ENCODE measurements at places on chromosomes 11 and 22. TPM values are rescaled to one million over a fixed set of nuclear protein-coding genes. Genes with fewer than 3 reads are reported as not detected.
A peak's percentile ranks its signal among the peaks of the same experiment; 100 is the strongest.

DNA sequence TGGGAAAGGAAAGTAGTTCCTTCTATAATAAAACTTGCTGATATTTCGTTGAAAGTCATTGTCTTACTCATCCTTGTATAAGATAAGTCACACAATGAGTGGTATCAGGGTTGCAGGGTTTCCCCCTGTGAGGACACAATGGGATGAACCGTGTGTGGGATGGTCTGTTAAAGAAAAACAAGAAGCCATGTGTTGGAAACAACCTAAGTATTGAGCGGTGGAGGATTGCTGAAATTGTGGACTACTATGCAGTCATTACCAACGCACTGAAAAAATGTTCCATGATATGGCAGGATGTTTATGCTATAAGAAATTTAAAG is 28.6 kb downstream of the PTPRJ start:
- no peak overlapping the region for H3K4me3 ChIP-seq
- H3K27me3 ChIP-seq: no peaks in the 10 kb centered on the region
- H3K4me1 ChIP-seq: peaks cover 24% of the 10 kb centered on the region
- H3K36me3 ChIP-seq: no peaks in the 10 kb centered on the region
- DNase-seq: no peak

OR51V1 gene
- not detected for total RNA-seq

GRCh38 chr11:32115446-32115845 is 24.6 kb downstream of the RCN1 start:
- no peak overlapping the region for H3K4me3 ChIP-seq
- H3K27ac ChIP-seq: no peak overlapping the region
- H3K4me1 ChIP-seq: no peaks in the 10 kb centered on the region
- DNase-seq: no peak
- H3K36me3 ChIP-seq: no peaks in the 10 kb centered on the region

ZNF70 gene
- total RNA-seq: 4.6 TPM

DNA sequence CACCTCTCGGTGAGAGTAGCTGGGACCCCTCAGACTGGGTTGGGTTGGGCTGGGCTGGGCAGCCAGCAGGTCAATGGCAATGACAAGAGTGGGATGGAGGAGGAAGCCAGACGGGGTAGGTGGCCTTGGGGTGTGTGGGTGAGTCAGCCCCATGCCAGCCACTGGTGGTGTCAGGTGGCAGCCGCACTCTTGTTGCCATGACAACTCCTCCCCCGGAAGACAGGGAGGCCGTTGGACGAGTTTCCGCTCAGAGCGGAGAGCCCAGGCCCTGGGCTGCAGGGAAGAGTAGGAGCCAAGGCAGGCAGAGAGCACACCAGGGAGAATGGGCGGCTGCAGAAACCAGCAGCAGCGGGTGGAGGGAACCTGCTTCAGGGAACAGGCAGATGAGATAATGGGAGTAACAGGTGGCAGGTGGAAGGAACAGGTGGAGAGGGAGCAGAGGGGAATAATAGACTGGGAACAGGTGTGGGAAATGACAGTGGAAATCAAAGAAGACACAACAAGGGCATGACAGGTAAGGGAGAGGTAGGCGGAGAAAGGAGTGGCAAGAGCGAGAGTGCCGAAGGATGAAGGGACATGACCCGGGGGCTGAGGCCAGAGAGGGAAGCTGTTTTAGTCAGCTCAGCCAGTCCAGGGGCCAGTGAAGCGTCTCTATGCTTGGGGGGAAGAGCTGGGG is 8.7 kb downstream of the SPTBN2 start:
- H3K36me3 ChIP-seq: no peaks in the 10 kb centered on the region
- H3K27me3 ChIP-seq: no peaks in the 10 kb centered on the region
- peak; percentile 79 for DNase-seq
- no peak overlapping the region for H3K27ac ChIP-seq
- H3K4me3 ChIP-seq: no peak overlapping the region

- H3K4me1 ChIP-seq: no peaks in the 10 kb centered on the region
- no peaks in the 10 kb centered on the region for H3K36me3 ChIP-seq
- DNase-seq: no peak
- no peak overlapping the region for H3K4me3 ChIP-seq
Measured at GRCh38 chr11:16346975-16347374, 9.4 kb downstream of the SOX6 start.

GRCh38 chr22:28183078-28183860 is 264.2 kb upstream of the PITPNB start:
- H3K36me3 ChIP-seq: no peaks in the 10 kb centered on the region
- DNase-seq: no peak
- peaks cover 8% of the 10 kb centered on the region for H3K4me1 ChIP-seq
- no peak overlapping the region for H3K27ac ChIP-seq
- H3K4me3 ChIP-seq: no peak overlapping the region
- no peaks in the 10 kb centered on the region for H3K27me3 ChIP-seq

- H3K27me3 ChIP-seq: no peaks in the 10 kb centered on the region
- H3K27ac ChIP-seq: no peak overlapping the region
- no peaks in the 10 kb centered on the region for H3K36me3 ChIP-seq
- no peak overlapping the region for H3K4me3 ChIP-seq
Measured at GRCh38 chr11:40129266-40129665, 1330.2 kb downstream of the LRRC4C start.

ARHGAP42 gene
- 31.0 TPM for total RNA-seq

DNA sequence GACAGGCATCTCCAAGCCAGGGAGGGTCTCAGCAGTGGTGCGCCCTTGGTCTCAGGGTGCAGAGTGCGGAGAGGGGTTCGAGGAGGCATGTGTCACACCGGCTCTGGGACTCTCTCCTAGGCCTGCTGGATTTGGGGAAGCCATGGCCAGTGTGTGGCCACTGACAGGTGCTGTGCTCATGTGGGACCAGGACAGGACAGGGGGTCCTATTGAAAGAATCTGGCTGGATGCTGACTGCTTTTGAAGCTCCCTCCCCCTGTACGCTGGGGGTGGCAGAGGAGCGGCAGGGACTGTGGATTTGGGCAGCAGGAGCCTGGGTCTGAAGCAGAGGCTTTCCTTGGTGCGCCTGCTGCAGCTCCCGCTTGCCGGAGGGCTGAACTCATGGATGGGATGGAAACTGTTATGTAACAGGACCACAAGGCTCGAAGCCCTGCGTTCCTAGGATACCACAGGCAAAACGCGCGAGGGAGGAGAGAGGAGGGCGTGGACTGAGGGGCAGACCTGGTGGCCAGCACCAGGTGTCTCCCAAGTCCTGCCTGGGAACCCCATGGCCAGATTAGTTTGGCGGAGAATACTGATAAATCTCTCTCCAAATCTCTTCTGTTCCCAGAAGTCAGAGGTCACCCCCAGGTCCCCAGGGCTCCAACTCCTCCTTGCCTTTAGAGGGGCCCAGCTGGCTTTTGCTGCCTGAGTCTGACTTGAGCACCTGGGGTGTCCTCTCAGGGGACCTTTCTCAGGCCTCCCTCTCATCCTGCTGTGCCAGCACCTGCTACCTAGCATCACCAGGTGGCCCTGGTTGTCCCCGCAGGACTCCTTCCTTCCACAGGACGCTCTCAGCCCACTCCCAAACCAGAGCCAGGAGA is 13.8 kb upstream of the TEF start:
- no peak overlapping the region for H3K4me3 ChIP-seq
- DNase-seq: peak; percentile 51
- H3K27me3 ChIP-seq: no peaks in the 10 kb centered on the region
- no peak overlapping the region for H3K27ac ChIP-seq
- no peaks in the 10 kb centered on the region for H3K36me3 ChIP-seq

UPK3A gene
- 0.50 TPM for total RNA-seq

Data from neural progenitor cell (in vitro differentiated cells).